ENCODE measurements at places on chromosomes 7 and 10.

DNA sequence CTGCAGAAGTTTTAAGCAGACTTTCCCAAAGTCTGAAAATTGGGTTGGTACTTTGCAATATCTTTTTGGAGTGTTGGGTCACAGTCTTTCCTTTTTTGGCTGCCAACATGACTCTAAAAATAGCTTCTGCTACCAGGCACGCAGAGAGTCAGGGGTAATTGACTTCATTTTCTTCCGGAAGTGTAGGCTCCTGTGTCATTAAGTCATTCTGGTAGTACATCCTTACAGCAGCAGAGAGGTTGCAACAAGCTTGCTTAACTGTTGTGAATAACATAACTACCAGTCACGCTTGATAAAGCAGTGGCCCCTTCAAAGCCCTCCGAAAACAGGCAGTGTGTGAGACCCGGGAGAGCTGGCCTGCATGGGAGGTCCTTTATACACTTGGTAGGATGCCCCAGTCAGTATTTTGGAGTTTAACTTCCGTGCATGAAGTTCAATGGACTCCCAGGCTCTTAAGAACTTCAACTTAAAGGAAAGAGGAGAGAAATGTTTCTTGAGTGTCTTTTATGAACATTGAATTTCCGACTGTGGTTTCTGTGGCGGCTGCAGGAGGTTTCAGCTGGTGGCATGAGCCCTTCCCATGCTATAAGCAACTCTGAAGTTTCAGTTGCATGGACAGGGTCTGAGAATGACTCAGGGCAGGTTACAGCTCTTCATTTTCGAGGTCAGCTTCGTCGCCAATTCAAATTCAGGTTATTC is 310.7 kb downstream of the GALNT17 start:
- DNase-seq: no peak

DNA sequence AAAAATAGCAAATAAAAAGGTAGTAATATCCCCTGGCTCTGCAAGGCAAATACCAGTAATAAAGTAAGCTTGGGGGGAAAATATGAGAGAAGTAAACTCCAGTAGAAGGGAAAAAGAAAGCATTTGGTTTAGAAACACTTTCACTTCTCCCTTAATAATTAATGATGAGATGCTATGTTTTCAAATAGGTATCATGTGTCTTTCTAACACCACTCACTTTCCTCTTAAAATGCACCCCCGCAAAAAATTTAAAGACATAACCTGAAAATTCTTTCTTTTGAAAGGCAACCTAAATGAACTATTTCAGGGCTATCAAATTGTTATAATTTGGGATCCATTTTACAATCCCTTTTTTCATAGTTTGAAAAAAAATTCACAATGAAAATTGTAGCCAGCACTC is 240.3 kb downstream of the SNX10 start:
- no peak for DNase-seq

DNA sequence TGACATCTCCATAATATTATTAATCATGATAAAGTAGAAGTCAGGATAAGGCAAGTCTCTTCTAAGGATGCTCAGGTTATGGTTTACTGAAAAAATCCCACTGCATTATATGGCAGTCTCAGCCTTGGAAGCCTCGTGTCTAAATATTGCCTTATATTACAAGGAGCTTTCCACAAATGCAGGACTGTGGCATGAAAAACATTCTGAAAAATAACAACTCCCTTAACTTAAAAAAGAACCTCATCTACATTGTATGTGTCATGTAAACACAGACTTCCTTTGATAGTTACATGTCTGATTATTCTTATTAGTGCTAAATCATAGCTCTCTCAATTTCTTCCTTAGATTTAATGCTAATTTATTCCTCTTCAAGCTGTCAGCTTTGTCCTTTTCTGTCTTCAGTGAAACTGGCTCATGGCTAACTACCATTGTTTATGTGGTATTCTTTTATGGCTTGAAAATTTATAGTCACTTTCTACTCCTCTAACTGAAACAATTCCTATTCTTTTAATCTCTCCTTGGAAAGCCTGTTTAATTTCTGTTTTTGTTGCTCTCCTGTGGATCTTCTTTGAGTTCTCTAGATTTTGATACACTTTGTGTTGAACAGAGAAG is 156.1 kb downstream of the KIF20B start:
- DNase-seq: no peak

GRCh38 chr7:111393011-111393754 is 169.1 kb downstream of the IMMP2L start:
- DNase-seq: no peak

DNA sequence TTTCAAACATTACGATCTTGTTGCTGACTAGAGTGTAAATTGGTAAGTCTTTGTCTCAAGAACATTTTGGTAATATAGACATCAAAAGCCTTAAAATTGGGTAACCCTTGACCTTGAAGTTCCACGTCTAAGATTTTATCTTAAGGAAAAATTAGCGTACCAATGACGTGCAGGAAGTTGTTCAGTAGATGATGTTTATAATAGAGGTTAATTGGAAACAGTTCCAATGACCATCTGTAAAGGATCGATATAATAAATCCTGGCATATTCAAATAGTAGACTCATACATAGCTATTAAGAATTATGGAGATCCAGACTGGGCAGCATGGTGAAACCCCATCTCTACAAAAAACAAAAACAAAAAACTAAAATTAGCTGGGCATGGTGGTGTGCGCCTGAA is 20.5 kb downstream of the GRK5 start:
- DNase-seq: no peak

GRCh38 chr7:51918581-51918980 is 602.0 kb upstream of the COBL start:
- no peak for DNase-seq

- DNase-seq: no peak
Measured at GRCh38 chr10:23351926-23352519, 7.4 kb upstream of the C10orf67 start.
